ENCODE measurements at places on chromosomes 2 and 18.
A peak's percentile ranks its signal among the peaks of the same experiment; 100 is the strongest.

GRCh38 chr2:189576396-189576795 lies 4.2 kb downstream of the SLC40A1 start:
- DNase-seq, result no peak

GRCh38 chr18:52615943-52616342 lies 275.9 kb downstream of the DCC start:
- DNase-seq, result no peak

DNA sequence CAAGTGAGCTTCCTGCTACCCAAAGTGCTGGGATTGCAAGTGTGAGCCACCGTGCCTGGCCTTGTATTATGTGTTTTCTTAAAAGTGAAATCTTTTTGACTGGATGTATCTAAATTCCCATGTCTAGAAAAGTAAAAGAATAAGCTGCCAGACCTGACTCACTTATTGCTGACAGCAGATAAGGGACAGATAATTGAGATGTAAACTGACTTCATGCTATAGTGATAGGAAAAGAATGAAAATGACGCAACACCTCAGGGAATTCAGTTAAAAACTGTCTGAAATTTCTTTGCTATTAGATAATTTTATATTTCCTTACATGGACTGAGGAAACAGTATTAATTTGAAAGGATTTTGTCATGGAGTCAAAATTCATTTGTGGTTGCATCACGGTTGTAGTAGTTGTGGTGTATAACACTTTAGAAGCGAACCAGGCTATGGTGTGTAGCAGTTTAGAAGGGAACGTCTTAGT lies 19.4 kb downstream of the TTC27 start:
- no peak for DNase-seq

DNA sequence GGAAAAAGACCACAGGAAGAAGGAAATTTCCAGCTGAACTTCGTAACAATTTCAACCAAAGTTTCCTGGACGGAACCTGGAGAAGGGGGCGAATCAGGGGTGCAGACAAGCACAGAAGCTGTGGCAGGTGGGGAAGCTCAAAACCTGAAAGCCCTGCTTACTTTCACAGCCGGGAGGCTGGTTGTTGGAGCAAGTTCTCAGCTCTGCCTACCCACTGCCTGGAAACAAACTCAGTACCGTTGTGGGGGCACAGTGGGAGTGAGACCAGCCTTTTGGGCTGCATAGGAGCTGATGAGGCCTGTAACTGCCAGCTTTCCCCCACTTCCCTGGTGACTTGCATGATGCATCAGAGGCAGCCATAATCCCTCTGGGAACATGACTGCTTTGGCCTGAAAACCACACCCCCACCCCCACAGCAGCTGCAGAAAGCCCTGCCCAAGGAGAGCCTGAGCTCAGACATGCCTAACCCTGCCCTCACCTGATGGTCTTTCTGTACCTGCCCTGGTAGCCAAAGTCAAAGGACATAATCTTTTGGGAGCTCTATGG lies 207.0 kb upstream of the VWC2L start:
- no peak for DNase-seq

GRCh38 chr2:31962757-31963361 lies 47.9 kb downstream of the MEMO1 start:
- no peak for DNase-seq

GRCh38 chr18:3150274-3150673 lies 69.5 kb downstream of the MYOM1 start:
- no peak for DNase-seq

DNA sequence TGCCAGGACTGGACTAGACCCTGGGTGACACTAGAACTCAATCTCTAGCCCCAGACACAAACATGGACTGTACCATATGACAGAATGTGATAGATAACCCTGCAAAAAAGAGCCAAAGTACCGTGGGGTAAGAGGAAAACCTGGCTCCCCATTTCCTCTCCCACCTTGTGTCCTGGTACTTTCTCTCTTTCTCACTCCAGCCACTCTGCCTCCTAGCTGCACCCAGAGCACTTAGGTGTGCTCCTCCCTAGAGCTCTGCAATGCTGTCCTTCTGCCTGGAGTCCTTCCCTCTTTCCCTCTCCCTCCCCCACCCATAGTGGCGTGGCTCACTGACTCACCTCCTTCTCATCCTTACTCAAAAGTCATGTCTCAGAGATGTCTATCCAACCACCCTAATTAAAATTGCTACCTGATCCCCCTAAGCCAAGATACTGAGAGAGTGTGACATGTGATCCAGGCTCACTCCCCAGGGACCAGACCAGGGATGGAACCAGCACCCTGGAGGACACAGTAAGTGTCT lies 171.3 kb downstream of the LOXHD1 start:
- no peak for DNase-seq

DNA sequence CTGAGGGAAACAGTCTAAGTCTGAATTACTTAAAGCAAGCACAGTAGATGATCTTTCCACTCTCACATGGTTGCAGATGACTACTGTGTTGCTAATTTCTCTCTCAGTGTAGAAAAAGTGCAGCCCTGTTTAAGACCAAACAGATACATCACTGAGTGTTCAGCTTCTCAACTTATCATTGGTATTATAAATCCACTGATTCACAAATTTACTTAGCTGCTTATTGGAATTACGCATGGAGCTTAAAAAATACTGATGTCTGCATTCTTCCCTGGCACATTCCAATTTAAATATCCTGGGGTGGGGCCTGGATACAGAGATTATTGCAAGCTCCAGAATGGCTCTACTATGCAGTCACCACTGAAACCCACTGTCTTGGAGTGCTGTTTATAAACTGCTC lies 411.2 kb downstream of the RND3 start:
- DNase-seq, result no peak

GRCh38 chr18:77069482-77069881 lies 63.1 kb downstream of the MBP start:
- peak; percentile 41 for DNase-seq

DNA sequence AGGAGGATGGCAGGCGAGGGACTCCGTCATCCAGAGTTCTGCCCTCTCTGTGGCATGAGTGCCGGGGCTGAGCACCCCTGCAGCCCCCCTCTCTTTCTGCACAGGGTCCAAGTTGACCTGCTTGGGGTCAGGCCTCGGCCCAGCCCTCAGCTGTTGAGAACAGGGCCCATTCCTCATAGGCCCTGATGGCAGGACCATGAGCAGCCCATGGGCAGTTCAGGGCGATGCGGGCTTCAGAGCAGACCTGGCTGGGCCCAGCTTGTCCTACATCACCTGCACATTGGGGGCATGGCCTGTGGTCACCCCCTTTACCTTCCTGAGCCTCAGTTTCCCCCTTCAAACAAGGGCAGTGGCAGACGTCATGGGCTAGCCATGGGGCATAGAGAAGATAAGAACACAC lies 238.1 kb downstream of the SEPTIN10 start:
- DNase-seq, result no peak

GRCh38 chr18:7317804-7318231 lies 86.9 kb downstream of the LRRC30 start:
- DNase-seq, result no peak

DNA sequence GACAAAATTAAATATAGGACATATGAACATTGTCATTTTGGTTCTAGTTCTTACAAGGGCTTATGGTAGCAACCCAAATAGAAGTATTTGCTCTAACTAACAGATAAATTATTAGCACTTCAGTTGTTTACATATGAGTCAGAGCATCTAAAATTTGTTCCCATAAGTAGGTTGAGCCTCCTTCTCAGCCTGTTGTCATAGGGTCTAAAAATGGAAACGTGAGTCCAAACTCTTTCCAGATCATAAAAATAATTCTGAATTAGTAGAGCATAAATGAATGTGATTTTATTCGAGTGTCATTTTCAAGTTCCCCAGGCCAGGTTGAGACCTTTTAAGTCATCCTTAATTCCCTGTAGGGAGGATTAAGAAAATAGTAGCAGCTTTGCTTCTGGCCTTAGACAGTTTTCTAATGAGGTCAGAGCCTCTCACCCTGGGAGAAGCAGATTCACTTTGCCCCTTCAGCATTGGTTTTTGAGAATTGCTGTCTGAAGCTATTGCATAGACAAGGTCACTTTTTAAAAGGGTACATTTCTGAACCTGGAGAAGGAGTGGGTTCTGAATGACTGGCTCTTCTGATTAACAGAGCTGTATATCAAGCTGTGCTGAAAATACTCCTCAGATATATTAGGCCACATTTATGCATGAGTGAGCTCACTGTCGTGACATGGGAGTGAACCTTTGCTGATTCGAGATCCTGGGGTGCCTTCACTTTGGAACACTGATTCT lies 164.3 kb downstream of the NEDD4L start:
- DNase-seq, result no peak

- no peak for DNase-seq
Measured at GRCh38 chr2:199388728-199389268, 68.9 kb downstream of the SATB2 start.

DNA sequence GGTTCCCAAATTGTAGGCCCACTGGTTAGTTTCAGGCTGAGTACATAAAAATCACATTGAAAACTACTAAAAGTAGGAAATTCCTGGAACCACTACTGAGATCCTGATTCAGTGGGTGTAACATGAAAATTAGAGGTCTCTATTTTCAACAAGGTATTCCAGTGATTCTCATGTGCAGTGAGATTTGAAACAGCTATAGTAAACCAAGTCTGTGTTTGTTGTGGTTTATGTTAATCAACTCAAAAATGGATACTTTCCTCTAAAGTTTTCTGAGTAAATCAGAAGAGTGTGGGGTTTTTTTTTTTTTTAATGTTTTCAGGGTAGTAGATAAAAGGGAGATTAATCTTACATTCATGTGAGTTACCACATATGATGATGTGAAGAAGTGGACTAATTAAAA lies 42.4 kb upstream of the LIMS1 start:
- DNase-seq, result no peak

DNA sequence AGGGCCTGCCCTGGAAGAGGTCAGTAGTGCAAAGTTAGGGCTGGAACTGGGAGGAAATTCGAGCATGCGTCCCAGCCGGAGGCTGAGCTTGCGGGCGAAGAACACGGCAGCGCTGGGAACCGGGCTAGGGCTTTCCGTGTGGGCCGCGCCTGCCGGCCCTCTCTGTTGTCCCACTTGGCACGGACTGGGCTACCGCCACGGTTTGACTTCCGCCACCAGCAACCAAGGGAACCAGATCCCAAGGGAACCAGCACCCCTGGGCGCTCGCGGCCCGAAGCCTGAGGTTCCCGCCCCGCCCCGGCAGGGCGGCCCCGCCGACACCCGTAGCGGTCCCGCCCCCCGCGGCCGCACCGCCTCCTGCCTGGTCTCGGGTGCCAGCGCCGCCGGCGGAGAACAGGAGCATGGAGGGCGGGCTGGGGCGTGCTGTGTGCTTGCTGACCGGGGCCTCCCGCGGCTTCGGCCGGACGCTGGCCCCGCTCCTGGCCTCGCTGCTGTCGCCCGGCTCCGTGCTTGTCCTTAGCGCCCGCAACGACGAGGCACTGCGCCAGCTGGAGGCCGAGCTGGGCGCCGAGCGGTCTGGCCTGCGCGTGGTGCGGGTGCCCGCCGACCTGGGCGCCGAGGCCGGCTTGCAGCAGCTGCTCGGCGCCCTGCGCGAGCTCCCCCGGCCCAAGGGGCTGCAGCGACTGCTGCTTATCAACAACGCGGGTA lies at the start of gene SPR:
TSS of gene SPR (plus strand) at position 377 of the 708 bp plus-strand sequence. CDS start at position 402, 25 bp downstream.
- DNase-seq, result peak; percentile 73

GRCh38 chr18:28178720-28179119 lies 1.8 kb upstream of the CDH2 start:
- DNase-seq, result peak; percentile 59

DNA sequence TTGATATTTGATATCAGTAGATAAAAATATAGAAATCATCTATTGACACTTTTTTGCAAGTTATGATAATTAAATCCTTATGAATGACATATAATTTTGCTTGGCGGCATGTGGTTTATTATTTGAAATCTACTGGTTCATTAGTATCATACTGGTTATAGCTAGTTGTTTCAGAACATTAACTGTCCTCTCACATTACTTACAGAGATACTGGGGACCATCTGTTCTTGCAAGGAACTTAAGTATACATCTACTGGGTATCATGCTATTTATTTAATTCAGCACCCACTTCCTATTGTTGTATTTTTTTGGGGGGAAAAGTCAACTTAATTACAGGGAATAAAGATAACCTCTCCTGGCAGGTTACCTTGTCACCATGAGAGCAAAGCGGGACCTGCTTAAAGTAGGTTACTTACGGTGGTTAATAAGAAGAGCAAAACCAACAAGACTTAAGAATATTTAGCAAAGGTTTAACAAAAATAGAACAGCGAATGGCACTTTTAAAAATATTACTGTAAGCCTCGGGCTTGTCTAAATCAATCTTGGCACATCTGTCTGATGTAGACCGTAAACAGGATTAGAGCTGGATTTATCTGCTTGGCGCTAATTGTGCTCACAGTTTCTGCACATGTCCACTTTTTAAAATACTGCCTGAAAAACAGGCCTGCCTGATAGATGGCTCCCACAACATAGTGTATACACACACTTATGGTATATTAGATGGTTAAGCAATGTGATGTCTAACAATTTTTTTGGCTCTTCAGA lies 41.8 kb downstream of the CERKL start:
- no peak for DNase-seq

DNA sequence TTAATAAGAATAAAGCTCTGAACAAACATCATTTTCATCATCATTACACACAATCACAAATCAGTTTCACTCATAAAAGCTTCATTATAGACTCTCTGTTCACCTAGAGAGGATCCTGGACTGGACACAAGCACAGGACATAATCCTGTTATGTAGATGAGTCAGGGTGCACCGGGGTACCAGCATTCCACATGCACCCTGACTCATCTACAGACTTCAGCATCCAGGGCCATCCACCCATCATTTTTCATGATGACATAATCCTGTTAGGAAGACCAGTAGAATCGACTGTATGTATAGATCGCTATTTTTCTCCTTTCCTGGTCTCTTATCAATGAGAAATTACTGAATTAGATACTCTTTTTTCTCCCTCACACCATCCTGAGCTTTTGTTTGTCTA lies 73.7 kb upstream of the PIK3C3 start:
- DNase-seq, result no peak

- DNase-seq, result no peak
Measured at GRCh38 chr2:153132418-153132817, 346.1 kb downstream of the RPRM start.

- no peak for DNase-seq
Measured at GRCh38 chr2:67721516-67721915, 324.4 kb downstream of the ETAA1 start.

GRCh38 chr2:212816267-212816666 lies 277.7 kb upstream of the ERBB4 start:
- no peak for DNase-seq

DNA sequence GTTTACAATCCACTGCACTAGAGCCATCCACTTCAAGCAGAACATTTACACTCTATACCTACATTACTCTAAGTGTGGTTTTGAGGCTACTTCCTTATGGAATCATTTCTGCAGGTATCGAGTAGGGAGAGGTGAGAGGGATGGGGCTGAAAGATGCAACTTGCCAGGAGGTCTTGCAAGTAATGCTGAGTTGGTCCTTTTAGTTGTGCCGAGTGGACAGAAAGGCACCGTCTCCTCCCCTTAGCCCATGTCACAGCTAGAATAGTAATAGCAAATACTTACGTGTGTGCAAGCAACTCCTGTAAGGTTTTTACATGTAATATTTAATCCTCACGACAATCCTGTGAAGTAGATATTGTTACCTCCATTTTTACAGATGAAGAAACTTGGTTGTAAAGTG lies 158.8 kb upstream of the TTC39C start:
- DNase-seq, result no peak

- DNase-seq, result no peak
Measured at GRCh38 chr2:215486291-215487001, 50.6 kb upstream of the FN1 start.

Data from GM23338 (cell line).